ENCODE measurements at places on chromosomes 7 and 10.

DNA sequence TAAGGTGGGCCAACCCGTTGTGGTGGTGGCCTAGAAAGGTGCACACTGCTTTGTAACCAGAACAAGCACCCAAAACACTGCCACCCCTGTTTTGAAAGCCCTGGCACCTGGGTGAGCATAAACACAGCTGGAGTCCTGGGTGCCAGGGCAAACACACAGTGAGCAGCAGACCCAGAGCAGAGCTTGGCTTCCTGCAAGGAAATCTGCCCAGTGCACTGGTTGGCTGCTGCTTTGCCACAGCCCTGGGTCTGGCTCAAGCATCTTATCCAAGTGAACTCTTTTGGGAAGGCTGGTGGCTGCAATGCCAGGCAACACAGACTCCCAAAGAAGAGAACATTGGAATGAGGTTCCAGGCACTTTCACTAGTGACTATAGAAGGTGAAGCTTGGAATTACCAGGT is 145.5 kb upstream of the PDE1C start:
- no peak for ATAC-seq

GRCh38 chr10:17682236-17682946 is 38.4 kb downstream of the STAM start:
- no peak for ATAC-seq

GRCh38 chr10:104089621-104090020 is 3.9 kb upstream of the COL17A1 start:
- no peak for ATAC-seq

DNA sequence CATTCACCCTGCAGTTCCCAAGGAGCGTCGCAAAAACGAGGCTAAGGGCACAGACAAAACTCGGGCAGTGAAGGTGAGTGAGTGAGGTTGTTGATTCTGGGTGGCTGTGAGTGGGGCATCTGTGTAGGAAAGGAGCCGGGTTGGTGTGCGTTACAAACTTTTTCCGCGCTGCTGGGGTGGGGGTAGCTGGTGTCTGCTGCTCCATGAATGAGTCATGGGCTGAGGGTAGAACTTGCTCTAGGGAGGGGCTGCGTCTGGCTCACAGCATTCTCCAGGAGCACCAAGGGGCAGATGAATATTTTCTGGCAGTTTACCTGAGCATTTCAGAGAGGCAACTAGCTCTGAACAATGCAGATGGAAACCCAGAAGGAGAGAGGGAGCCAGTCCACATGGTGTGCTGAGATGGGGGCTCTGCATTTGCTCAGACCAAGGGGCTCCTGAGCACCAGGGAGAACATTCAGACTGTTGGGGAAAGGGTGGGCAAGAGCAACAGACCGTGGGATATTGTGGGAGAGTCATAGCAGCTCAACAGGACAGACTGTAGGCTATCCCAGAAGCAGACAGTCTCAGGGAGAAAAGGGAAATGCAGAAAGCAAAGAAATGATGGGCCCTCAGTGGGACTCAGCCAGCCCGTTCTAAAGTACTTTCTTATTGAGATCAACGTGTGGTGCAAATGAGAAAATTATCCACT is 18.8 kb downstream of the NOBOX start:
- ATAC-seq = peak; percentile 71

All from activated CD4-positive, CD25-positive, alpha-beta regulatory T cell treated with anti-CD3 and anti-CD28 coated beads, Interleukin-2, amount 50 U/mL, for 24 hours (primary cell).